ENCODE measurements at places on chromosomes 3 and 15.

- DNase-seq, result no peak
These were observed 55.3 kb upstream of the VGLL4 start for GRCh38 chr3:11699083-11699427.

GRCh38 chr3:47634996-47635395 is 56.3 kb upstream of the CSPG5 start:
- DNase-seq, result no peak

DNA sequence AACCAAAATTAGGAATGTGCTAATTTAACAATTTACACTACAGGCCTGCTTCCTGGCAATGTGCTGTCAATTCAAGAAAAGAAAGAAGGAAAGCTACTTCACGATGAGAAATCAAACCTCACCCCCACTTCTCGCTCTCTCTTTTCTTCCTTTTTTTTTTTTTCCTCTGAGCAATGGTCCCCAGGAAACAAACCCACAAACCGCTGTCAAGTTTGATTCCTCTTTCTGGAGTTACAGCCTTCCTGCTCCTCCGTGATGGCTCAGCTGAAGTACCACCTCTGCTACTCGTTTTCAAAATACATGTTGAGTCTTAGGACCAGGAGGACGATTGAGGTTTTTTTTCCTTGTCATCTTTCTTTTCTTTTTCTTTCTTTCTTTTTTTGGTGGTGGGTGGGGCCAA is 3.4 kb upstream of the TRIM71 start:
- DNase-seq, result no peak

DNA sequence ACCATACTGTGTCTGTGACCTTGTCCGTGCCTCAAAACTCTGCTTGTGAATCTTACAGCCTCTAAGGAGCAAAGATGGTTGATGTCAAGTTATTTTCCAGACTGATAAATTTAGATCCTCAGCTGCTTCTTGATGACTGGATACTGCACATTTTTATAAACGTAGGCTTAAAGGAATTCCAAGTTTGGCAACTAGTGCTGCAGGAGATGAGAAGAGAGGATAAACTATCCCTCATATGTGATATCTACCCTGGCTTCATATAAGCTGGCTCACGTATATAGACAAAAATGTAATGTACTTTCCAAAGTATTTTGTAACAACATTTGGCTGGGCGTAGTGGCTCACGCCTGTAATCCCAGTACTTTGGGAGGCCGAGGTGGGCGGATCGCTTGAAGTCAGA is 89.6 kb downstream of the GMPS start:
- DNase-seq, result no peak

DNA sequence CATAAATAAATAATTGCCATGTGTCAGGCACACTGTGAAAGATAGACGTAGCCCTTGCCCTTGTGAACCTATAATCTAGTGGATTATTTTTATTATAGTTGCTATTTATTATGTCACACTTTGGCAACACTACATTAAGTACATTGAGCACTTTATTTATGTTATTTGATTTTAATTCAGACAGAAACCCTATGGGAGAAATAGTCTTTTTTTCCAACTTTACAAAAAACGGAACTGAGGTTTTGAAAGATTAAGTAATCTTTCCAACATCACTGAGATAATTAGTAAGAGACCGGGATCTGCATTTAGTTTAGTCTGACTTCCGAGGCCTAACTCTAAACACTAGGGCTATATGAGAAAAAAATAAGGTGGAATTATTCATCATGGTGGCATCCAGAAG is 2.8 kb upstream of the FILIP1L start:
- DNase-seq, result no peak

DNA sequence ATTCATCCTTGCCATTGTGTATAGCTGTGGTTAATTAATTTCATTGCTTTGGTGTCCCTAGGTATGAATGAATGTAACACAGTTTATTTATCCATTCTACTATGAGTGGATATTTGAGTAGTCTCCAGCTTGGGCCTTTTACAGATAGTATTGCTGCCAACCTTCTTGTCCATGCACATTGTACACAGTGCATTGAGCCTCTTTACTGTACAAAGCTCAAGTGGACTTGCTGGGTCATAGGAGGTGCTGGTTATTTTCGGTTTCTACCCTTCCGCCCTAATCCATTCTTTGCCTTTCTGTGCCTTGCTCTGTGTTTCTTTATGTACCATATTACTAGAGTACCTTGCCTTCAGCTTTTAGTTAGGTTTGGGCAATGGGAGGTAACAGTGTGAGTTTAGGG is 60.7 kb downstream of the DUT start:
- DNase-seq, result no peak

DNA sequence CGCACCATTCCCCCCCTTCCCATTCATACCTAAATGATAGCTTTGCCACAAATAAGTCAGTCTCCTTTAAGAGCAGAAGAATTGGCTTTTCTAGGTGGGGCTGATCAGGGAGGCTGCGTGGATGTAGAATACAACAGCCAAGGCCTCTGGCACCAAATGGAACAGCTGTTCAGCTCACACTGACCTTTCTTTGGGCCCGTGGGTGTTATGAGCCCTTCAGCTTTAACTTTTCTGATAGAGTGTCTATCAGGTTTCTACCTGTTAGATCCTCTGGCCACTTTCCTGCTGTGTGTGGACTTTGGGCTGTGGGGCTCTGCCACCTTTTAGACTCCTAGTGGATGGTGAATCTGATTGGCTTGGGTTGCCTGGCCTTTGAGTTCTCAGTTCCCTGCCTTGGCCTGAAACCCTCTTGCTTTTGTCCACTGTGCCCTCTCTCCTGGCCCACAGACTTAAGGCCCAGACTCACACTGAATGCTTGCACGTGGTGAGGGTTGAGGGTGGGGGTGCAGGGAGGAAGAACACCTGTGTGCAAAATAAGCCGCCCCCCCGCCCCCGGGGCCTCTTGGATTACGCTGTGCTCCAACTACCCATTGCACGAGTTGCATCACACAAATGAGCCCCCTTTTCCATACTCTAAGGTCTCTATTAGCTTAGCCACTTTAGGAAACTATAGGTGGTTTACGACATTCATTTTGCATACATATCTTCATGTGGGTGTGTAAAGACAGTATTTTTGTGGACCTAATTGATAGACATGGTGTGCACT is 1.3 kb upstream of the RFX7 start:
- peak; percentile 20 for DNase-seq

GRCh38 chr15:62957130-62957529 is 85.4 kb upstream of the TPM1 start:
- DNase-seq, result no peak

GRCh38 chr3:151467069-151467468 is 6.2 kb upstream of the IGSF10 start:
- DNase-seq, result no peak

GRCh38 chr3:105904678-105905284 is 36.0 kb upstream of the CBLB start:
- no peak for DNase-seq

DNA sequence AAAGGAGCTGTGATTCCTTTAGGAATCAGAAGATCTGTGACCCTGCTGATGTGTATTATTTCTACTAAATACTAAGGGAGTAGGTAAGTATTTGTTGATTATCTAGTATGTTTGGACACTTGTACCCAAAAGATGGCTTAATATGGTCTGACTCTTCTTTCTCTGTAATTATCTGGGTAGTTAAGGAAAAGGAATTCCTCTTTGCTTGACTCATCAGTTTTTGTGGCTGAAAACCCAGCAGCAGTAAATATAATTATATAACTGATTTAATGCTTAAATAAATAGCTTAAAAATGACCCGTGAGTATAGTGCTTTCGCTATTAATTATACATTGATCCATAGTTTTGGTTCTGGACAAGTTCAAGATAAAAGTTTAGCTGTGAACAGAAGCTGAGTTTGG is 155.8 kb downstream of the LRTM1 start:
- no peak for DNase-seq

DNA sequence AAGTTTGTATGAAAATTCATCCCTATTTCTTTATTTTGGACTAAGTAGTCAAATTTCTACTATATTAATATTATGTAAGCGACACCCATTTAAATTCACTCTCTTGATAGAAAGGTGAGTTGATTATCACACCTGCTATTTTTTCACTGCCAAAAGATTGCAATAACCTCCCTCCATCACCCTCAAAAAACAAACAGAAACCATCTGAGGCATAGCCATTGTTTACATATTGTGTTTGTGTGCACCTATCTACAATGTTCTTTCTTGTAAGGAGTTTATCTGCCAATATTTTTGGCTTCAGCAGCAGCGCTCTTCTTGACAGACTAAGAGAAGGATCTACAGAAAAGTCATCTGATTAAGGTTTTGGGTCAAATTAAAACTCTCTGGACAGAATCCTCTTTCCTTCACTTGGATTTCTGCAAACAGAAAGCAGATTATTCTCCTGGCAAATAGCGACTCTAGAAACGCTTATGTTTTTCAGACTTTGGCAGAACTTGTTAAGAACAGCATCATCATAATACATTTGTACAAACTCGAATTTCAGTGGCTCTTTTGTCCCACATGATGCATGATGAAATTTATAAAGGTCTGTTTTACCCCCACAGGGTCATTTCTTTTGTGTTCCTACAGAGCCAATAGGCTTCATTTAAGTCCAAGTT is 48.6 kb downstream of the KCNMB2 start:
- DNase-seq, result no peak

DNA sequence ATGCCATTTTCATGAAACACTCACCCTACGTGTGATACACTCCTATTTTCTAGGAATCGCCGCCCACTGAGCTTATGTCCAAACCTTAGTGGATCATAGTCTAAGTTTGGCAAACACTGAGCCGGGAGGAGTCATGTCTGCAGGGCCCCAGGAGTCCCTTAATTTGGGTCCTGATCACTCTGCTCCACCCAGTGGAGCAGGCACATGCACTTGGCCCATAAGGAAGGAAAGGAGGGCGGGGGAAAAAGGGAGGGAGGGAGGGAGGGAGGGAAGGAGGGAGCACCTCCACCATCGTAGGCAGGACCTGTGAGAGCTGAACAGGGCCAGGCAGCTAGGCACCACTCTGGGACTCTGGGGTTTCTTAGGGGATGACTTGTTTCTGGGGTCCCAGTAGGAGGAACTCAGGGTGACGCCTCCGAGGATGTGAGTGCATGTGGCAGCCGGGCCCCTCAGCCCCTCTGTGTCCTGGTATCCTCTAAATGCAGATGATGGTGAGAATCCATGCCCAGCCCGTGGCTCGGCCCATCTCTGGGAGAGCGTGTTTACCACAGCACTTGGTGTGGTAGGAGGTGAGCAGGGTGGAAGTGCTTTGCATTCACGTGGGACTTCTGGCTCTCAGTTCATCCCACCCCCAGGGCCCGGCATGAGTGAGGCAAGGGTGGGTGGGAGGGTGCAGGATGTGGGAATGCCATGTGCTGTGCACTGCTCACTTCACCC is 109.4 kb downstream of the KLF13 start:
- peak; percentile 44 for DNase-seq

- no peak for DNase-seq
These were observed 73.7 kb downstream of the KLF13 start for GRCh38 chr15:31400222-31400927.

Data from hematopoietic multipotent progenitor cell treated with erythropoietin and hydrocortisone succinate and interleukin-3 and kit ligand, for 17 days (in vitro differentiated cells).